NCI-H187 (cell line): ENCODE measurements at places on chromosomes 7 and 10.
A peak's percentile ranks its signal among the peaks of the same experiment; 100 is the strongest.

DNA sequence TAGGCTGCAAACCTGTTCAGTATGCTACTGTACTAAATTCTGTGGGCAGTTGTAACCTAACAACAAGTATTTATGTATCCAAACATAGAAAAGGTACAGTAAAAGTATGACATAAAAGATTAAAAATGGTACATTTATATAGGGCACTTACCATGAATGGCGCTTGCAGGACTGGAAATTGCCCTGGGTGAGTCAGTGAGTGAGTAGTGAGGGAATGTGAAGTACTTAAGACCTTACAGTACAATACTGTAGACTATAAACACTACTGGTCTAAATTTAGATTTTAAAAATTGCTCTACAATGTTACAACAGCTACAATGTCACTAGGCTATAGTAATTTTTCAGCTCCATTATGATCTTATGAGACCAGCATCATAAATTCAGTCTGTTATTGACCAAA is 146.0 kb upstream of the GNAI1 start:
- no peak for DNase-seq

DNA sequence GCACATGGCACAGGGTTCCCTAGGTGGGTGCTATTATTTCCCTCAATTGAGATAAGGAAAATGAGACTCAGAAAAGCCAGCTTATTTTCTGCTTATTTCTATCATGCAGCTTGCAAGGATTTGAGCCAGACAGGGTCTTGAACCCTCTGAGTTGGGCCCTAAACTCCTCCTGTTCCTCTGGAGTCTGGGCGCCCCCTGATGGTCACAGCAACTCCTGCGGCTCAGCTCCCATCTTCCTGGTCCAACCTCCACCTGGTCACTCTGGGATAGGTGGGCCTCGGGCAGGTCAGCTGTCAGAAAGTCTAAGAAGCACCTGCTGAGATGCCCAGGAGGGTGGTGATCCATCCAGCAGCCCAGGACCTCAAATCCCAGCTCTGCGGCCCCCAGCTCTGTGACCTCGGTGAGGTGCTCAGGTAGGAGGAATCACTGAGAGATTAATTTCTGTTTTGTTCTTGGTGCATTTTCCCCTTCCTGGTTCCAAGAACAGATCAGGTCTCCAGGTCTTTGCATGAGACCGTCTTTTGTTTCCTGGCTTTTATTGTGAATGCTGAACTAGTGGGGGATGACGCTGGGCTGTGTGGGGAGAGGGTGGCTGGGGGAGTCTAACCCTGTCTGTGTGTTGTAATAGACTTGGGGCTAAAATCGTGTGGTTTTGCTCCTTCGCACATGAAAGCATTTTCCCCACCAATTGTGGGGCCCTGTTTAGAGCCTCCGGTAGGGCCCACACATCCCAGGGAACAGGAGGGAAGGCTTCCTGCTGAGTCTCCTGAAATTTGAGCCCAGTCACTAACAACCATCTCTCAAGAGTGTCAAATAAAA is 32.8 kb downstream of the TMEM130 start:
- peak; percentile 85 for DNase-seq

- DNase-seq: no peak
Observed at GRCh38 chr7:16734148-16734726, 19.3 kb upstream of the TSPAN13 start.

DNA sequence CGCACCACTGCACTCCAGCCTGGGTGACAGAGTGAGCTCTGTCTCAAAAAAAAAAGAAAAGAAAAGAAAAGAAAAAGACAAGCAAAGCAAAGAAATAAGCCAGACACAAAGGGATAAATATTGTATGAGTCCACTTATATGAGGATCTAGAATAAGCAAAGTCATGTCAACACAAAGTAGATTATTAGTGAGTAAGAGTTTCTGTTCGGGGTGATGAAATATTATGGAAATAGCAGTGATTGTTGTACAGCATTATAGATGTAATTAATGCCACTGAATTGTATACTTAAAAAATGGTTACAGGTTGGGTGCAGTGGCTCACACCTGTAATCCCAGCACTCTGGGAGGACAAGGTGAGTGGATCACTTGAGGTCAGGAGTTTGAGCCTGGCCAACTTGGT is 83.2 kb downstream of the HIP1 start:
- no peak for DNase-seq

- no peak for DNase-seq
Observed at GRCh38 chr7:101824440-101824839, 7.0 kb downstream of the CUX1 start.

DNA sequence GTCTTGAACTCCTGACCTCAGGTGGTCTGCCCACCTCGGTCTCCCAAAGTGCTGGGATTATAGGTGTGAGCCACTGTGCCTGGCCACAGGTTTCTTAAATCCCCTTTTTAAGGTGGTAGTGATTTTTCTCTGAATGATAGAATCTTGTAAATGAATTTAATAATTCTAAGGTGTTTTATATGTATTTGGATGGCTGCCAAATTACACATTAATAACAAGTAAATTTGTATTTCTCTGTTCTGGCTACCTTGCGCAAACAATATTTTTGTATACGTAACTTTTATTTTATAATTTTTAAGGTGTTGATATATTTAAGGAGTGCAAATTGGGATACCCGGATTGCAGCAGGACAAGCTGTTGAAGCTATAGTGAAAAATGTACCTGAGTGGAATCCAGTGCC is 16.1 kb downstream of the BTAF1 start:
- DNase-seq: no peak

DNA sequence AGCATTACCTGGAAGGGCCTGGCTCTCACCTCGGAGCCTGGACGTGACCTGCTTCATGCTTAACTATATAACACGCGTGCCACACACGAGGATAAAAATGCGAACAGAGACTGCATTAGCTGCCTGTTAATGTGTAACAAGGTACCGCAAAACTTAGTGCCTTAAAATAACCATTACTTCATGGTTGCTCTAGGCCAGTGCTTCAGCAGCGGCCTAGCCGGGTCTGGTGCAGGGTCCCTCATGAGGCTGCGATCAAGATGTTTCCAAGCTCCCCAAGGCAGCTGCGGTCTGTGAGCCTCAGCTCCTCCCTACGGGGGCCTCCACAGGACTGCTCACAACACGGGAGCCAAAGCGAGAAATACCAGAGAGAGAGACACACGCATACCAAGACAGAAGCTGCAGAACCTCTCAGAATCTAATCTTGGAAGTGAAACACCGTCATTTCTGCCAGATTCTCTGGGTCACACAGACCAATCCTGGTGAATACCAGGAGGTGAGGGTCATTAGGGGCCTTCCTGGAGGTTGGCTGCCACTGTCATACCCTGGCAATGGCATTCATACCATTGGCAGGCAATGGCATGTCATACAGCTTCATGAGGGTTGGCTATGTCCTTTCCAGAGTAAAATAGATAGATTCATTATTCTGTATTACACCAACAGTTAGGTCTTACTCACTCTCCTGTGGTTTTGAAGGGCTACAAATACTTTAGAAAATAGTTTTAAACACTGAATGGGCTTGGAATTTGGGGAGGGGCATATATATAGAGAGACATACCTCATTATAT is 94.5 kb downstream of the HIPK2 start:
- DNase-seq: no peak

DNA sequence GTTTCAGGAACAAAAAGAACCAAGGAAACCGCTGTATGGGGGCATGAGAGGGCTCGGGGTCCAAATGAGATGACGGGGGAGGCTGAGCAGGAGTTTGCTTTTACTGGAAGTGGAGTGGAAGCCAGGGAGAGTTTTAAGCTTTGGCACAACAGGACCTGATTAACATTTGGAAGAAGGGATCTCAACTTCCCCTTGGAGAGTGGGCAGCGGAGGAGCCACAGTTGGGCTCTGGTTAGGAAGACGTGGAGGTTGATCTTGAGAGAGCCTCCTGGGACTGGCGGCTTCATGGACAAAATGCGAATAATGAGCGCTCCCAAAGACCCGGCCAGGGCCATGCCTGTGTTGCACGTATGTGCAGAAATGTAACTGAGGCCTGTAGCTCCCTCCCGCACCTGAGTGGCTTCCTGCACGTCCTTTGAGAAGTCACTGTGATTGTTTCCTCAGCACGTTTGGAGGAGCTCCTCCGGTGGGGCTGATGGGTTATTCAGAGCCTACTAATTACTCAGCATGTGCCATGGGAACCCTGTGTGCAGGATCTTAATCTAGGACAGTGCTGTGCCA is 595.3 kb upstream of the MGMT start:
- DNase-seq: no peak

DNA sequence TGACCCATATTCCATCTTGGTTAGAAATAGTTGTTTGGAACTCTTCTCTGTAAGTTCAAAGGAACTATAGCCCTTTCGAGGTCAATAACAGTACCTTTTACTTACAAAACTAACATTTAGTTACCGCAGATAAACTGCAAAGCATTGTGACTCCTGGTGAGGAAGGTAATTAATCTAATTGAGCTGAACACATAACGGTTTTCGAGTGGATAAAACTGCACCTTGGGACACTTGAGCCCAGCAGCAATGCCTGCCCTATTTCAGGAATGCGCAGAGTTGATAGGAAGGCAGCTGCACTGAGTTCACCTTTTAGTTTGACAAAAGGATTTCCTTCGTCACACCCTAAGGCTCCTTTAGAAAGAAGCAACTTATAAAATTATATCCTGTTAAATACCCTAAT is 75.4 kb downstream of the JAZF1 start:
- no peak for DNase-seq

DNA sequence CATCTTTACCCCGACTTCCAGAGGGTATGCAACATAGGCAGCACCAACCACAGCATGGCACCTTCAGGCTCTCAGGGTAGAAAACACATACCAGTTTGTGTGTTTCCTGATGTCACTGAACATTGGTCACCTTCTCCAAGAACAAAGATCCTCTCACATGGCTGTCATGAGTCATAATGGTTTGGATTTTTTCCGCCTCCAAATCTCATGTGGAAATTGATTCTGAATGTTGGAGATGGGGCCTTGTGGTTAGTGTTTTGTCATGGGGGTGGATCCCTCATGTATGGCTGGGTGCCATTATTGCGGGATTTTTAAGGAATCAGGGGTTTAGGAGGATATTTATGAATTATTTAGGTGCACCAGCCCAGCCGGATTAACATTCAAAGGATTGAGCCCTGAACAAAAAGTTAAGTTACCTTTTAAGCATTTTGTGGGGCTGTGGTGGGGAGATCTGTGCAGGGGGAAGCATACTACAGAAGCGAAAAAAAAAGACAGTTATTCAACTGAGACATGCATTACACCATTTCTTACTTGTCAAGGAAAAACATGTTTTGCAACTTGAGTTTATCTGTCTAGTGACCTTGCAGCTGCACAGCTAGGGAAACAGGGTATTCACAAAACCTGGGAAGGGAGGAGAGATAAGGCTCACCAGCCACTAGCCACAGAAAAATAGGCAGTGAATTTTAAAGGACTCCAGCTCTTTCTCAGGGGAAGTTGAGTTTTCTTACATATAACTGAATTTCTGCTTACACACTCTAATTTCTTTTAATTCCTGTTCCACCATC is 774.1 kb upstream of the AUTS2 start:
- no peak for DNase-seq
